ENCODE measurements at places on chromosomes 4 and X.

DNA sequence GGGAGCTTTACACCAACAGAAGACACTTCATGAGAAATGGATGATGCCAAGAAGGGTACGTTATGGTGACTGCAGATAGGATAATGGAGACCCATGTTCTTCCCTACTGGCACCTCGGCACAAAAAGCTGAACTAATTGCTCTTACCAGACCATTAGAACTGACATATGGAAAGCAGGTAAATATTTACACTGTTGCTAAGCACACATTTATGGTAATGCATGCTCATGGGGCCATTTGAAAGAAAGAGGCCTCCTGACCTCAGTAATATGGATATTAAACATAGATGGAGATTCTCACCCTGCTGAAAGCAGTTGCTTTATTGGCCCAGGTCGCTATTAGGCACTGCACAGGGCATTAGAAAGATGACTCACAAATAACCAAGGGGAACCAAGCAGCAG lies 1759.6 kb downstream of the C4orf33 start:
- no peak for DNase-seq

DNA sequence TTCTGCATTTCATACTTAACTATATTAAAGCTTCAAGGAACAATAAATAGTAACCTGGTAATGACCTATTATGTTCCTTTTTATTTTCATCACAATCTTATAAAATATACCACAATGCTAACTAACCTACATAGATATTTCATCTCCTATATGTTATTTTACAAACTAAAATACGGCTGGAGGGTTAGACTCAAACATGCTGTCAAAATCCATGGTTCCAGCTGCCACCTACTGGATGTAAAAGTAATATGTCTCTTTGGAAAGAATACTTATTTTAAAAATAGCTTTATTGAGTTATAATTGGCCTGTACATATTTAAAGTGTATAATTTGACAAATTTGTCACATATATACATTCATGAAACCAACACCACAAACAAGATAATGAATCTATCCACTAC lies 15.0 kb downstream of the RGN start:
- DNase-seq, result no peak

DNA sequence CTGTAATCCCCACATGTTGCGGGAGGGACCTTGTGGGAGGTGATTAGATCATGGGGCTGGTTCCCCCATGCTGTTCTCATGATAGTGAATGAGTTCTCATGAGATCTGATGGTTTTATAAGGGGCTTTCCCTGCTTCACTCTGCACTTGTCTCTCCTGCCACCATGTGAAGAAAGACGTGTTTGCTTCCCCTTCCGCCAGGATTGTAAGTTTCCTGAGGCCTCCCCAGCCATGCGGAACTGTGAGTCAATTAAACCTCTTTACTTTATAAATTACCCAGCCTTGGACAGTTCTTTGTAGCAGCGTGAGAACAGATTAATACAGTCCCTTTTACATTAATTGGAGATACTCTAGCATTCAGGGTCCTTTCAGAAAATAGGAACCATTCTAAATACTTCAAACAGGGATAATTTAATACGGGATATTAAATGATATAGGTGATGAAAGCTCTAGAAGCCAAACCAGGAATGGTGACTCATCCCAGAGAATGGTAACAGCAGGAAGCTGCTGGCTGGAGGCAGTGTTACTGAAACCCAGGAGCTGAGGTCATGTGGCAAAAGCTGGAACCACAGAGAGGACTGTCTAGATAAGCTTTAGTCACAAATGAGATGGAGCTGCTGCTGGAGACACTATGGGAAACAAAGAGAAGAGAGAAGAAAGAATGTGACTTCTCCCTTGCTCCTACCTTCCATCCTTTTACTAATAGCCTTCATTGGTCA lies 57.3 kb downstream of the GSTCD start:
- DNase-seq, result no peak

DNA sequence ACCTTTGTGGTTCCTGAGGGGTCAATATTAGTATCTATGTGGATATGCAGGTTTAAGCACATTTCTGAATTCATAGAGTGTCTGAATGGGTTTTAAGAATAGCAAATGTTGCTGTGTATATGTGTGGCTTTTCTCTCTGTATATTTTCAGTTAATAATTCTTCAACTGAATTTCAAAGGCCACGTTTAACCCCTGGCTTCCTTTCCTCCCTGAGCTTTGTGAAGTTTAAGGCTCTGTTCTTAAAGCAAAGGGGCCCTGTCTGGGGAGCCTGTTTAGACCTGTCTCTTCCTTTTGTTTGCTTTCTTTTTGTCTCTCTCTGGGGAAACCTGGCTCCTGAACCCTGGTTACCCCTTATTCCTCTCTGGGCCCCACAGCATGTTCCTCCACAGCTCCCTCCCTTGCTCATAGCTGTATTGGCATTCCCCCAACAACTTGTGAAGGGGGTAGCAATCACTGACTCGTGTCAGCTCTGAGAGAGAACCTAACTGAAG lies 139.1 kb downstream of the COL4A6 start:
- DNase-seq, result no peak

- DNase-seq, result no peak
These were observed 214.8 kb downstream of the SLC4A4 start for GRCh38 chr4:71553605-71554004.
